ENCODE measurements at places on chromosomes 6 and 20.

GRCh38 chr20:41436679-41437078 lies 70.1 kb upstream of the EMILIN3 start:
- DNase-seq: no peak

- no peak for DNase-seq
Observed at GRCh38 chr20:50460115-50460607, 50.0 kb upstream of the PTPN1 start.

DNA sequence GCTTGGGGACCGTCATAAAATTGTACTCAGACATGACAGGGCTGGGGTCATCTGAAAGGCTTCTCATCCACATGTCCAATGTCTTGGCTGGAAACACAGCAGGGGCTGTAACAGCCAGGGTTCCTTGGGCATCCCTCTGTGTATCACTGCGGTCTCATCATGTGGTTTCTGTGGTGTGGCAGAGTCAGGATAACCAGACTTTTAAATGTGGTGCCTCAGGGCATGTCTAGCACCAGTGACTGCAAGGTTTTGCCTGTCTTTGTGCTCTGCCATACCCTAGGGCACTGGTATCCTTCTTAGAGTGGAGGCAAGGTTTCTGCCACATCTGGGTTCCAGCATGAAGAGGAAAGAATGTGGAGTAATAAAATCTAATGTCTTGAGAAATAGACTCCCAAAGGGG lies 124.2 kb downstream of the PLEKHG1 start:
- no peak for DNase-seq

- DNase-seq: no peak
Observed at GRCh38 chr6:43947860-43948259, 177.8 kb downstream of the VEGFA start.

DNA sequence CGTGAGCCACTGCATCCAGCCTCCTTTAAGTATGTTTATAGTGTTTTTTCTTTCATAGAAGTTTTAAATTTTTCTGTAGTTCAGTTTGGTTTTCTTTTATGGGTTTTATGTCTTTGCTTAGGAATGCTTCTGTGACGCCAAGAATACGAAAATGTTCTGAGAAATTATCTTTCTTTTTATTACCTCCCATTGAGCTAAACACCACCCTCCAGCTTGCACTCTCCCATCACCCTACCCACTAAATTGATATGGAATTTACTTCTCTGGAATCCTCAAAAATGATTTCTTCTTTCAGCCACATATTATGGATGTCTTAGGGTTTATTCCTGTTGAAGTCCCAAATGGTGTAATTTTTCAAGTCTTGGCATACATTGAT lies 38.1 kb downstream of the JARID2 start:
- no peak for DNase-seq

Data from NCI-H460 (cell line).